Hematopoietic multipotent progenitor cell treated with erythropoietin and hydrocortisone succinate and interleukin-3 and kit ligand, for 6 days (in vitro differentiated cells): ENCODE measurements at places on chromosomes 1 and 21.
A peak's percentile ranks its signal among the peaks of the same experiment; 100 is the strongest.

GRCh38 chr1:155069551-155070157, 6.1 kb downstream of the EFNA4 start:
- no peak for DNase-seq

GRCh38 chr21:46357684-46358425, 33.9 kb downstream of the PCNT start:
- DNase-seq: no peak

DNA sequence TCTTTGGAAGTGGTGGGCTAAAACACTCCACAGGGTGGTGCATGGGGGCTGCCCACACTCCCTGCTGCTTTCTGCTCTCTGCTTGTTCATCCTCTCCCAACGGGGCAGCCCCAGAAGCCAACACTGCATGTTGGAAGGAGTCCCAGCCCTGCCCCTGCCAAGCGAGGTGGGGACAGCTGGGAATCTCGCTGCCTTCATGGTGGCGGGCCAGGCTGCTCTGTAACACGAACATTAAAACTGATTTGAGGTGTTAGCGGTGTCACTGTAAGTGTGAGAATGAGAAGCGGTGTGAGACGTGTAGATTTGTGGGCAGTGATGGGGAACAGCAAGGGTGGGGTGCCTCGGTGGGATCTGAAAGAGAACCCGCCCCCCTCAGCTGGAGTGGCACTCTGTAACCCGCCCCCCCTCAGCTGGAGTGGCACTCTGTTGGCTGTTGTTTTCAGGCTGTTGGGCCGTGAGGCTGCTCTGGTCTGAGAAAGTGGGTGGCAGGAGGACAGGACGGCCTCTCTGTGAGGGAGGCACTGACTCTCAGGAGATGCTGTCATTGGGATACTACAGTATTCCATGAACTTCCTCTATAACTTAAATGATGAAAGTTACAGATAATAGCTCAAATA, 80.9 kb downstream of the PCBP3 start:
- no peak for DNase-seq

DNA sequence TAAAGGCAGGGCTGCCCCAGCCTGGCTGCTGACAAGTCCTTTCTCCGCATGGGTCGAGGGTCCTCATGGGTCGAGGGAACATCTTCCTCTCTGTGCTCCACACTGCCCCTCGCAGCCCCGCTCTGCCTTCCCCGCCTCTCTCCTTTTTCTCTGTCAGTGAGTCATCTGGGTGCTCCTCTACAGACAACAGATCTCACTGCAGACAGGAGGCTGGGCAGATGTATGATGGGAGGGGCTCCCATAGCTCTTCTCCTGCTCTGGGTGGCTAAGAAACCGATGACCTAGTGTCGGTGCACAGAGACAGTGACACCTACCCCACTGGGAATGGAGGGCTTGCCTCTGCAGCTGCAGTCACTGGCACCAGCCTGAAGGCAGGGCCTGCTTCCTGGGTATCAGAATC, 5.5 kb downstream of the KCNA10 start:
- no peak for DNase-seq

DNA sequence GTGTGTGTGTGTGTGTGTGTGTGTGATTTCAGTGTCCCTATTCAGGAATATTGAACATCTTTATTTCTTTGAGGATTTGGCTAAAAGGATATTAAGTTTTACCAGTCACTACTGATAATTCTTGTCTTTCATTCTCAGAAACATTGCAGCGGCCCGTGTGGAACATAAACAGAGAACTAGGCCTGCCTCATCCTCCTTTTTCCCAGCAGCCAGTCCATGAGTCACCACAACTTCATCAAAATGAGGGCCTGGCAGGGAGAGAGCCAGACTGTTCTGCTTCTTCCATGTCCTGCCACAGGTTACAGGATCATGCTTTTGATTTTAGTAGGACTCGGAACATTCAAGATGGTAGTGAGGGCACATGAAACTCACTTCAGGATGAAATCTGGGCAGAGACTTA, 50.7 kb downstream of the LRIG2 start:
- DNase-seq: no peak

GRCh38 chr1:239025223-239025622, 361.1 kb upstream of the CHRM3 start:
- DNase-seq: peak; percentile 3

GRCh38 chr1:30708361-30708728, 15.0 kb downstream of the MATN1 start:
- DNase-seq: no peak

- no peak for DNase-seq
These were observed 1287.3 kb upstream of the ADGRL4 start for GRCh38 chr1:80293818-80294217.

DNA sequence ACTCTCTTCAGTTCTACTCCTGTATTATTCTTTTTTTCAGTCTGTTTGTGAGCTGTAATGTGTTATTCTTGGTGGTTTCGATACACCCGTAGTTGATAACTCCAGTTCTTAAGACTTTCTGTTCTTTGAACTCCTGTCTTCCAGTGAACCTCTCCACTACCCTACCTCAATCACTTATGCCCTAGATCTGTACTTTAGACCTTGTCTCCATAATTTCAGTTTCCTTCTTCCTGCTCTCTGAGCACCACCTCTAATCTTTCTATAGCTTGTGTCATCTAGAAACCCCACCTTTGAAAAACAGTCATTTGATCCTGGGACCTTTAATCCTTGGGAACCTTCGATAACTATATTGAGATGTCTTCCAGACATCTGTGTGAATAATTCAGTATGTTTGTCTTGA, 159.3 kb downstream of the PIK3R3 start:
- DNase-seq: no peak

DNA sequence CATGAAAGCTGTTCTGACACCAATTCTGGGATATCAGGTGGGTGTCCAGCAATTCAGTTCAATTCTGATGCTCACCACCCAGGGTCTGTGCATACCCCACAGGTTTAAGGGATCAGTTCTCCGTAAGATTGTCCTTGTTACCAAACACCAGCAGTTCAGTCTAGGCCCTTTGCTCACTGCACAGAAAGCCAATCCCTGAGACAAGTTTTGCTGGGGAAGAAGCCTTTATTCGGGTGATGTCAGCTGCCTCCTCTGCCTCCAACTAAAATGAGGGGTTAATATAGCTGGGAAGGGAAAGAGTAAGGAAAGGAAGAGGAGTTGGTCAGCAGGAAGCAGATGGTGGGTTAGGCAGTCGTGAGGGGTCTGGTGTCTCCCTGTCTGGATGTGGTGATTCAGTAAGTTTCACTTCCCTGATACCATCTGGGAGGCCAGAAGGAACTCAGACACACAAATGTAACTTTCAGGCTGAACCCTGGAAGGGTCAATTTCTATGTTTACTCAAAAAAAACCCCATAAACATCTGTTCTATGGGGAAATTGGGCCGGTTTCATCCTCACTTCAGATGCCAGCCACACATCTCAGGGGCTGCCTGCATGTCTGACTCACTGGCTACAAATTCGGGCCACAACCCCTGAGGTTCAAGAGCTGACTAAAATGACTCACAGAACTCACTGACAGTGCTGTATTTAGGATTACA, 83.3 kb upstream of the PGBD5 start:
- DNase-seq: no peak

DNA sequence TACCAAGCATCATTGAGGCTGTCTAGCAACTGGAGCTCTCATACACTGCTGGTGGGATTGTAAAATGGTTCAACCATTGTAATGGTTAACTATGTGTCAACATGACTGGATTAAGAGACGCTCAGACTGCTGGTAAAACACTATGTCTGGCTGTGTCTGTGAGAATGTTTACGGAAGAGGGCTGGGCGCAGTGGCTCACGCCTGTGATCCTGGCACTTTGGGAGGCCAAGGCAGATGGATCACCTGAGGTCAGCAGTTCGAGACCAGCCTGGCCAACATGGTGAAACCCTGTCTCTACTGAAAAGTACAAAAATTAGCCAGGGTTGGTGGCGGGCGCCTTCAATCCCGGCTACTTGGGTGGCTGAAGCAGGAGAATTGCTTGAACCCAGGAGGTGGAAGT, 4.8 kb upstream of the FCRLA start:
- DNase-seq: no peak

GRCh38 chr1:17027900-17028299, 16.2 kb upstream of the ATP13A2 start:
- no peak for DNase-seq

DNA sequence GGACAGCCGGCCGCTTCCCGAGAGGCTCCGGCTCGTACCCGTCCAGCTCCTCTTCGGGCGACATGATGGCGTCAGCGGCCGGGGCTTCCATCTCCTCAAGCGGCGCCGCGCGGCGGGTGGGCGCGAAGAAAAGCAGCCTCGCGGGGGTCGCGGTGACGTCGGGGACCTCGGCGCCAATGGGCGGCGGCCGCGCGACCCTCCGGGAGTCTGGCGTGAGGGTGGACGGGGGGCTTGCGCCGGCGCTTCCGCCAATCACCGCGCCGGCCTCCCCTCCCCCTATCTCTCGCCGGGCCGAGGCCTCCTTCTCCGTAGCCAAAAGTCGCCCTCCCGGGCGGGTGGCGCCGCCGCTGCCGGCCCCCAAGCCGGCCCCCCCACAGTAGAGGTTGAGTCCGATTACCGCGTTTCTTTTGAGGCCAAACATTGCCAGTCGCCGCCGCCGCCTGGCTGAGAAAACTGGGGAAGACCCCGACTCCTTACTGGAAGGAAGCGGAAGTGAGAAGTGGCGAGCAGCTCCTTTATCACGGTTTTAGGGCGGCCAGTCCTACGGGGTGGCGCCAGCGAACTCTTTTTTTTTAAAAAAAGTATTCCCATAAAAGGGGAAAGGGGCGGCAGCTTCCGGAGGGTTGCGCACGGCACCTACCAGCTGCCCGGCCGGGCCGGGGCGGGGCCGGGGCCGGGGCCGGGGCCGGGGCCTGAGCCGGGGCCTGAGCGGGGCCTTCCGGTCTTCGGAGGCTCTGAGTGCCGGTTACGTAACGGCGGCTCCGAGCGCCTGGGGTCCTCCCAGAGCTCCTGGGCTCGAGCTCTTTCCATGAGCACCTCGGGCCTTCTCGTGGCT, at the start of gene MCL1:
MCL1 (minus strand) TSS at position 501 of the 835 bp plus-strand sequence; CDS start at position 421, 80 bp downstream.
- peak; percentile 98 for DNase-seq

DNA sequence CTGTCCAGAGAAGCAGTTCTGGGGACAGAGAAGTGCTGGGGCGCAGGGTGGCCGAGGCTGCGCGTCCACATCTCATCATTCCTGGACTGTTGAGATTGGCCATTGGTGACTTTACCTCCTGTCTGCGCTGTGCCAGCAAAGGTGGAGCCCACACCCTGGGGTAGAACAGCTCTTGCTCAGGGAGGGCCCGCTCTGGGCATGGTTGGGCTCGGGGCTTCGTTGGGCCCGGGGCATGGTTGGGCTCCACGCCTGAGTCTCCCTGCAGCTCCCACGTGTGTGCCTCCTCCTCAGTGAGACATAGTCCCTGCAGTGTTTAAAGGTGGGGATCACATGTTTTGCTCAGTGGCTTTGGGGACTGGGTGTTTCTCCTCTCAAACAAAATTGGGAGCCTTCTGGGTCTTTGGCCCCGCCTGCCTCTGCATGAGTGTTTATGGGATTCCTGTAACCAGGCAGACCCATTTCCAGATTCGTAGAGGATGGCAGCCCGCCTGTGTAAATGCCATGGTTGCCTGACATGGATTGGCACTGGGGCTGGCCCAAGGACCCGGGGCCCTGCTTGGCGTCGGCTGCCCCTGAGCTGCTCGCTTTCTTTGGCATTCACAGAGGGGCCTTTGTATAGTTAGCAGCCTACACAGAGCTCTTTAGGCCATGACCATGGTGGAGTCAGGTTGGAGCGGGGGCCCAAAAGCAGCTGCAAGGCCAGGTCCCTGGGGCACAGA, 104.6 kb downstream of the TLR5 start:
- no peak for DNase-seq

- no peak for DNase-seq
These were observed 14.4 kb downstream of the SH3GLB1 start for GRCh38 chr1:86718786-86719185.

DNA sequence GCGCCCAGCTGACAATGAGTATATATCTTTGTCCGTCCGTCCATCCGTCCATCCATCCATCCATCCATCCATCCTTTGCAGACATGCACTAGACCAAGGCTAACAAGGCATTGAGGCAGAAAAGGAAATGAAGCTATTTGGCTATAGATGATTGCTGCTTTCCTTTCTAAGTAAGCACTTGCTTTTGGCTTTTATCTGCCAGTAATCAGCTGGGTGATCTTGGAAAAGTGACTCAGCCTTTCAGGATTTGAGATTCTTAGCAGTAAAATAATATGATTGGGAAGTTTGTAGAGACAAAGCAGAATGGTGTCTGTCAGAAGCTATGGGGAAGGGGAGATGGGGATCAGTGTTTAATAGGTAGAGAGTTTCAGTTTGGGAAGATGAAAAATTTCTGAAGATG, 22.7 kb downstream of the ZFYVE9 start:
- no peak for DNase-seq

DNA sequence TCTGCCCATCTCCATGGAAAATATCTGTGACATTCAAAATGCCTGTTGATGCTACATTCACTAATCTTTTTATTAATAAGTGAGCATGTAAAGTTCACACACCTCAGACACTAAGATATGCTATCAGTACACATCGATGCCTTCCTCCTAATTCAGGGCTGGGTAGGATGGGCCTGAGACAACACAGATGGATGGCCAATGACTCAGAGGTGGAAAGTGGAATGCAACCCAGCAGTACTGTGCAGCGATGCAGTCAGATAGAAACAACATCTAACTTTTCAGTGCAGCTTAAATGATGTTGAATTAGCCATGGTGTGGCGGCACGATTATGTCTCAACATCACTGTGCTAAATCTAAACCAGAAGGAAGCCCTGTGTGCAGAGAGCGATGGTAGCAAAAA, 161.6 kb upstream of the KCNJ15 start:
- no peak for DNase-seq

GRCh38 chr21:44524414-44525371, 15.3 kb downstream of the KRTAP10-1 start:
- DNase-seq: no peak

- no peak for DNase-seq
These were observed 37.4 kb downstream of the XCL1 start for GRCh38 chr1:168613691-168614231.

DNA sequence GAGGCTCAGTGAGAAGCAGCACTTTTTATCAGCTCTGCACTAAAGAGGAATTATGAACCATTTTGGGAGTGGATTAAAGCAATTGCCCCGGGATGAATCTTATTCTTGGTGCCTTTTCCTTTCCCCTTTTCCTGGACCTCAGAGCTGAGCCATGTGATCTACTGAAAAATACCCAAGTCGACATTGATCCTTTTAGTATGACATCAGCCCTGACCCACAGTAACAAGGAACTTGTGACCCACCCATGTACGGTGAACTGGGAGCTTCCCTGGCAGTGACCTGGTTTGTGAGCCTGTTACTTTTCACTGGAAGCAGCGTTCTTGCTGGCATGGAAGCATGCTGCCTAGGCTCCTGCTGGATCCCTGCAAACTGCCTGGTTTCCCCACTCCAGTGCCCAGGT, 15.9 kb downstream of the AJAP1 start:
- DNase-seq: no peak

DNA sequence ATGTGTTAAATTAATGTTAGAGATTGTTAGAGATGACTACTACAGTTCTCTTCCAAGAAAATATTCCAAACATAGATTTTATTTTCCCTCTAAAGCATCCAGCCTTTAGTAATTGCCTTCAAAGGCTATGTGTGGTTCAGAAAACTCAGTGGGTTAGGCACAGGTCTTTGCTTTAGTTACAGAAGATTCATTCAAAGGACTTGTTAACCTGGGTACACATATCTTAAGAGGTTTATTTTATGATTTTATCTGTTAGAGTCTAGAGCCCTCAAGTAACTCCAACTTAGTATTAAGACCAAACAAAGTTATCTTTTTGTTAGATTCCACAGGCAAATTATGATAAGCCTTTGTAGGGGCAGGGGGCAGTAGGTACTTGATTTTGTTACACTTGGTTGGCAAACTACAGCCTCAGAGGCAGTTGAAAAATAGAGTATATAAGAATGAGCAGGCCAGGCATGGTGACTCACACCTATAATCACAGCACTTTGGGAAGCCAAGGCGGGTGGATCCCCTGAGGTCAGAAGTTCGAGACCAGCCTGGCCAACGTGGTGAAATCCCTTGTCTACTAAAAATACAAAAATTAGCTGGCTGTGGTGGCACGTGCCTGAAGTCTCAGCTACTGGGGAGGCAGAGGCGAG, 37.9 kb downstream of the CXADR start:
- DNase-seq: no peak
